Amygdala (tissue), 56 donors: ENCODE measurements at places on chromosomes 12 and 14.

DNA sequence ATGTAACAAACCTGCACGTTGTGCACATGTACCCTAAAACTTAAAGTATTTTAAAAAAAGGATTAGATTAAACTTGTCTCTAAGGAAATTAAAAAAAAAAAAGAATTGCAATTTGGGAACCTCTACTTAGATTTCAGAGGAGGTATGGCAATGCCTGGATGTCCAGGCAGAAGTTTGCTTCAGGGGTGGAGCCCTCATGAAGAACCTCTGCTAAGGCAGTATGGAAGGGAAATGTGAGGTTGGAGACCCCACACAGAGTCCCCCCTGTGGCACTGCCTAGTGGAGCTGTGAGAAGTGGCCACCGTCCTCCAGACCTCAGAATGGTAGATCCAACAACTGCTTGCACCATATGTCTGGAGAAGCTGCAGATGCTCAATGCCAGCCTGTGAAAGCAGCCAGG, 279.6 kb upstream of the CCDC196 start:
- DNase-seq = no peak

DNA sequence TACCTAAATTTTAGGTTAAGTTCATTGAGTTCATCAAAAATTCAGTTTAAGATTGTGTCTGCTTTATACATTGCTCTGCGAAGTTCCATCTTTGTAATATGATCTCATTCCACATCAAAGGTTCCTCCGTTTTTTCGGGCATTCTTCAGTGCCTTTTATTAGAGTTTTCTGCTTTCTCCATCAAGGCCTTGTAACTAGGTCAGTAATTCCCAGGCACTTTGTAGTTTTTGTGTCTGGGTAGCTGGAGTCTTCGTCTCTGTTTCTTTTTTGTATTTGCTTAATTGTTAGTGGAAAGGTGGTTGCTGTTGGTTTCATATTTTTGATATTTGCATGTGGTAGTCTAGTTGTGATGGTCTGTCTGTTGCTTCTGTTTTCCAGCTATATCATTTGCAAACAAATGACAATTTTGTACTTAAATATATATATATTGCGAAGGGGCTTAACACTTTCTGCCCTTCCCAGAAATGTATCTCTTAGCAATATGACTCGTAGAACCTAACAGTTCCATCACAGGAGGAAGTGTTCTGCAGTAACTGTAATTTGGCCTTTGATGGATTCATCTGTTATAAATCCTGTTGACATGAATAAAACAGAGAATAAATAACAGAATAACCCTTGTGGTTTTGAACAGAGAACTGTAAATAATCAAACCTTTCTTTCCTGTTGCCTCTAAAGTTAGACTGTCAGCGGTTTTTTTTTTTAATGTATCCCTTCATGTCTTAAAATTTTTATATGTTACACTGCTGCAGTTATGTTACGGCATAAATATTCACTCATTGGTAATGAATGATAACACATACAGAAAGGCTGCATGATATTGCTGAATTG, 88.4 kb upstream of the DYNC1H1 start:
- DNase-seq = no peak

DNA sequence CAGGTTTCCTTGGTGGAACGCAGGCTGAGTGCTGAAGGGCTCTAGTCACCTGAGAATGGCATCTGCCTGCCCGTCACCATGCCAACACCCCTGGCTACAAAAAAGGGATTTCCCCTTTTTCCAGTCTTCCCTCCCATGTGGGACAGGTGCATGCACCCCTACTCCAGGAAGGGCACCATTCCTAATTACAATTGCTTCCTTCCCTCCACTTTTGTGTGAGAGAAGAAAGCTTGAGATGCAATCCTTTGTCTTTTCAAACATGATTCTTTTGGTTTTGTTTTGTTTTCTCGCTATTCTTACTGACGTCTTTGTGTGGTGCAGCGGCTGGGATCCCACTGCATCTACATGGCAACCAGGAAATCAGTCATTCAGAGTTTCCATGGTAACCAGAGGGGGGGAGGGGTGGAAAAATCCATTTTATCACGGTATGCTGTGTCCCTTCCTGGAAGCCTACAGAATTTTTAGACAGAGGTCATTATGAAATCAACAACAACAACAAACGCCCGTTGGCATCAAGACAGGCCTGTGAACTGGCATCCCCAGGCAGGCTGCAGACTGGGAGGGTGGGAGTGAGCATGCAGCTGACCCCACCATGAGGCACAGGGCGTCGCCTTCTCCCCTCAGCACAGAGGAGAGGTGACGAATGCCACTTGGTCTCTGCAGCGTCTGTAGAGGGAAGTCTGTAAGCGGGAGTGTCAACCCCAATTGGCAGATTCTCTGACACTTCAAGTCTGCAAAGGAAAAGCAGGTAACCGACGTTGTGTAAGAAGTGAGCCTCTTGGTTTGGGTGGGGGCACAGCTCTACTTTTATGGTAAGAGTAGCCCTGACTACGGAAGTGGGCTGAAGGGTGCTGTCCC, 13.6 kb upstream of the GNG2 start:
- DNase-seq = peak; percentile 77

DNA sequence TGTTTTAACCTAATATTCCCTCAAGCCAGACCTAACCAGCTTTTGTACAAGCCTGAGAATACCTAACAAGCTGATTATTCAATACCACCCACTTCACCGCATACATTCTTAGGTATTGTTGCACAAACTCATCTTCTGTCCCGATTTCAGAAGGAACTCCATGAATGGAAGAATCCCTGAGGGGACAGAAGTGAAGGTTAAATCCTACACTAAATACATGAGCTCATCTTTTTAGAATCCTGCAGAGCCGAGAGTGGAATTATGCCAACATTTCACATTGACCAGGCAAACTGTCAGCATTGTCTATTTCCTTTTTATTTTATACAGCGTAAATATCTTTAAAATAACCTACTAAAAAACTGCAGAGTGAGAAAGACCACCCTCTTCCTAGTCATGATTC, 140.7 kb upstream of the PRICKLE1 start:
- no peak for DNase-seq

GRCh38 chr12:48263617-48264016, 60.5 kb upstream of the OR10AD1 start:
- no peak for DNase-seq

- DNase-seq = peak; percentile 11
Measured at GRCh38 chr12:3170423-3171194, 93.4 kb downstream of the TSPAN9 start.

DNA sequence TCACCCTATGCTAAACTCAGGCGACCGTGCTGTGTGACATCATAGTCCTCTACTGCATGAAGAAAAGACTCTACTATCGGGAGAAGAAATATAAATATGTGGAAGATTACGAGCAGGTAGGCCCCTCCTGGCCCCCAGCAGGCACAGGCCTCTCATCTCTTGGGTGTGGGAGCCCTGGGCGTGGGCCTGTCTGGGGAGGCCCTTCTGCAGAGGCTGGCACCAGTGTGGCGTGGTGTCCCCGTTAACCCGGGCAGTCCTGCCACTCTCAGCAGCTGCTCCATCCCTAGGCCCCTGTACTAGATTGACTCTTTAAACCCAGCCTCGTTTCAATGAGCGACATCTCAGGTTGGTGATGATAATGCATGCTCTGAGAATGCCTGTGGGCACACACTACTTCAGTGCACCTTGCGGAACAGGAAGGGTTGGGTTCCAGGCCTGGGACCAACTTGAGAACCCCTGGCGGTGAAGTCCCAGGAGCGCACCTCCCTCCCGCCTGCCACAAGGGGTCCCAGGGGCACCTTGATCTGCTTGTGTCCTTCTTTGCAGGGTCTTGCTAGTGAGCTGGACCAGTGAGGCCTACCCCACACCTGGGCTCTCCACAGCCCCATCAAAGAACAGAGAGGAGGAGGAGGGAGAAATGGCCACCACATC, 23.2 kb downstream of the P2RX4 start:
- DNase-seq = no peak

- no peak for DNase-seq
Measured at GRCh38 chr14:104363891-104364760, 215.4 kb upstream of the C14orf180 start.

GRCh38 chr14:23582906-23583760, 4.5 kb upstream of the JPH4 start:
- no peak for DNase-seq

GRCh38 chr12:115355301-115355700, 671.3 kb upstream of the TBX3 start:
- DNase-seq = no peak

DNA sequence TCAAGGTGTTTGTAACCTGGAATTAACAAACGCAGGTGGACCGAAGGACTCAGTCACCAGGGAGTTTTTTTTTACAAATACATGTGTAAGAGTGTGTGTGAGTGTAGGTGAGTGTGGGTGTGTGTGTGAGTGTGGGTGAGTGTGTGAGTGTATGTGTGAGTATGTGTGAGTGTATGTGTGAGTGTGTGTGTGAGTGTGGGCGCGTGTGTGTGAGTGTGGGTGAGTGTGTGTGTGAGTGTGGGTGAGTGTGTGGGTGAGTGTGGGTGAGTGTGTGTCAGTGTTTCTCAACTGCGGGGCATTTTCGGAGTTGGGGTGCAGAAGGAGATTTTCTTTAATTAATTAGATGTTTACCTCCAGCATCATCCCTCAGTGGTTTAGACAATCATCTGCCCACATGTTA, 1178.8 kb downstream of the VRK1 start:
- DNase-seq = no peak

DNA sequence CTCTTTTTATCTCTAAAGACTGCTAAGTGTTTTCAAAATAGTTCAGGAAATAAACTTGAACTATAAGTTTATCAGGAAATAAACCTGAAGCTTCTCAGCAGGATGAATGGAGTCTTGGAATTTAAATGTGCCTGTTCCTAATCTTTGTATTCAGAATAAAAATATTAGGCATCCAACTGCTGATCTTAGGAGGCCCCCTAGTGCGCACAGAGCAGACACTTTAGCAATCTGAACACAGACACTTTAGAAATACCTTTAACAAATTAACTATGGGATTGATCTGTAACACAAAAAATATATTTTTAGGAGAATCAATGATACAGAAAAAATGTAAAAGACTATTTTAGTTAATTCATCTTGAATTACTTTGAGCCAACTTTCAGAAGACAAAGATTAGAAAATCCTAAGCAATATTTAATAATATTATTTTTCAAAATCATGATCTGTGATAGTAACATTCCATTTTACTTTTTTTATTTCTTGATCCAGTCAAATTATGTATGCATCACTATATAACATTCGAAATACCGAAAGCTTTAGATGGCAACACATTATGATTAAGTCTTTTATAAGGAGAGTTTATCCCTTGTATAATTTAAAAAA, 80.9 kb downstream of the SLC41A2 start:
- DNase-seq = no peak

- no peak for DNase-seq
Measured at GRCh38 chr12:12954878-12955625, 3.1 kb upstream of the GPRC5D start.

DNA sequence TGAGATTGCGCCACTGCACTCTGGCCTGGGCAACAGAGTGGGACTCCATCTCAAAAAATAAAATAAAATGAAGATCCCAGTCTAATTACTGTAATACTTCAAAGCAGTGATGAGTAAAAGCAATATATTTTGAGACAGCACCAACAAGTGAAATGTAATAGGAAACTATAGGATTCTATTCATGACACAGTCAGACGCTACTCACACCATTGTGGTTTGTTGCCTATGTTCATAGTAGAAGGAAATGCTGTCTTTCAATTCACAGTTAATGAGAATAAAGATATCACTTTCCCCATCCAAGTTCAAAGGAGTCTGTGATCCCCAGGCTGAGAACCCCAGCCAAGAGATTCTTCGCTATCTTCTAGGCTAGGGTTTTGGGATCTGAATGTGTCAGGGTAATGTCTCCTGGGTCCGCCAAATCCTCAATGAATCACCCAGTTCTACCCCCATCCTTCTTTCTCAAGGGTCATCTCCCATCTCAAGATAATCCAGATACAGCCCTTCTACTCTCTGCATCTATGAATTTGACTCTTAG, 16.6 kb upstream of the DTX1 start:
- DNase-seq = no peak

GRCh38 chr14:89651805-89652204, 234.8 kb upstream of the FOXN3 start:
- DNase-seq = no peak

DNA sequence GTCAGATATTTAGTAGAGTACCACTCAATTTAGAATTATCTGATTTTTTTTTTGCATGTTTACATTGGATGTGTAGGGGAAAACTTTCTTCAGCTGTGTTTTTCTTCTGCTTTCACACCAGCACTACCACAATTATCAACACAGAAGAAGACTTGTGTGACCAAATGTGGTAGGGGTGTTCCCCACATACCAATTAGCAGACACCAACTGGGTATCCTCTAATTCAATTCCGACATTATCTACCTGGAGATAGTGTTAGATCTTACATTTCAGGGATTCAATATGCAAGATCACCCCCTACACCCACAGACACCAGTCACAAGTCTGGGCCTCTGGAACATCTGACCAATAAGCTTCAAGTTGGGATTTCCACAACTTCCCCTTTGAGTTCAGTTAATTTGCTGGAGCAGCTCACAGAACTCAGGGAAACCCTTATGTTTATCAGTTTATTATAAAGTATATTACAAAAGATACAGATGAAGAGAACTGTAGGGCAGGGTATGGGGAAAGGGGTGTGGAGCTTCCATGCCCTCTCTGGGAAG, 4.1 kb upstream of the KLRG1 start:
- no peak for DNase-seq

- DNase-seq = no peak
Measured at GRCh38 chr12:25653487-25654175, 100.5 kb upstream of the LMNTD1 start.

- DNase-seq = no peak
Measured at GRCh38 chr14:101439023-101439422, 122.3 kb upstream of the DIO3 start.

- no peak for DNase-seq
Measured at GRCh38 chr12:124286414-124286813, 8.5 kb upstream of the RFLNA start.

DNA sequence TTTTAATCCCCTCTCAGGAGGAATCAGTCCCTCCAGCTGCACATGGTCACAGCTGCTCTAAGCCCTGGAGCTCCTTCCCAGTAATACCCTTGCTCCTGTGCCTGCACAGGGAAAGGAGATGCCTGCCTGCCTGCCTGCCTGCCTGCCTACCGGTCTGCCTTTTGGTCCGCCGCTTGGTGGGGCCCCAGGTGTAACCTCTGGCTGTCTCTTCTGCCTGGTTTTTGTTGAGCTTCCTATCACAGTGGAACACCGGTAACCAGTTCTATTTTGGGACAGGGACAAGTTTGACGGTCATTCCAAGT, 99.8 kb downstream of the DAD1 start:
- DNase-seq = no peak

GRCh38 chr14:91129261-91129660, 15.4 kb downstream of the DGLUCY start:
- no peak for DNase-seq

DNA sequence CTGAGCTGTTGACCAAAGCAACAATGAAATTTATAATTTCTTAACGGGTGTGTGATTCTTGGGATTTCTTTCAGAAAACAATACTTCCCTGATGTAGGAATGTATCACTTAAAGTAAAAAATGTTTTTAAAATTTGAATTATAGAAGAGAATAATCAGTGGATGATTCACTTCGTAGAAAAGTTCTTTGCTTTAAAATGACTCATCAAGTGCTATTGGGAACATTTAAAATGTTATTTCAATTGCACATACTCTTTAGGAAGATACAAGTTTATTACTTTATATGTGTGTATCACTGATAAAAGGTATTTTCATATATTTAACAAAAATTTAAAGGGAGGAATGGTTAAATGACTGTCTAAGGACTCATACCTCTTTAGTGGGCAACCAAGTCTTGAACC, 155.3 kb downstream of the PDE3A start:
- DNase-seq = no peak
